Dermis blood vessel endothelial cell (primary cell): ENCODE measurements at places on chromosomes 4 and X.

- no peak for DNase-seq
Observed at GRCh38 chr4:53780736-53781400, 189.6 kb upstream of the LNX1 start.

DNA sequence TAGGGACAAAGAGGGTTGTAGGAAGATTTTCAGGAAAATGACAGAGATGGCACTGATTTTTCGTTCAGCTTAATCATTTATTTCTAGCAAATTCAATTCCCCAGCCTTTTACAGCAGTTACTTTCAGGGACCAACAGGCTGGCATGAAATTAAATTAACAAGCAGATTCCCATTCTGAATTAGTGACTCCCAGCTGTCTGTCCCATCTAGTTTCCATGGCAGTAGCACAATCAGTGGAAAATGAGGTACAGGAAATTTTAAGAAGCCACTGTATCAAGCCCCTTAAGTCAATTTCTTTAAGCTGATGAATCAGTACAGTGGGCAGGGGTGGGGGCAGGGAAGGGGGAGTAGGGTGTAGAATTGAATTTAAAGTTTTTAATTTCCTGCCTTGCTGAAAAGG, 121.1 kb upstream of the TEX13C start:
- DNase-seq: no peak

DNA sequence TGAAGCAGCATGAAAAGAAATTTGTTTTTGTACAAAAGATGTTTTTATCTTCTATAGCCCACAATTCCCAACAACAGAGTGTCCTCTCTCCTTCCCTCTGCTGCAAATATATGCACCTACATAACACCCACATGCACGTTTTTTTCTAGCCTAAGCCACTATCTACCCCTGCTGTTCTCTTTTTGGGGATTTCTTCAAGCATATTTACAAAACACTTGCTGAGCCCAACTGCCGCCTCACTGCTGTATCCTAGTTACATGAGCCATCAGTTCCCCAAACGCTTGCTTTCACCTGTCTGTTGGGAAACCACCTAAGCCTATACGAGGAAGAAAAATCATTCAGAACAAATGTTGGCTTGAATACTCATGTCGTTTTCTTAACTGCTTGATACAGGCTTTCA, 127.2 kb downstream of the CHRNA9 start:
- no peak for DNase-seq

DNA sequence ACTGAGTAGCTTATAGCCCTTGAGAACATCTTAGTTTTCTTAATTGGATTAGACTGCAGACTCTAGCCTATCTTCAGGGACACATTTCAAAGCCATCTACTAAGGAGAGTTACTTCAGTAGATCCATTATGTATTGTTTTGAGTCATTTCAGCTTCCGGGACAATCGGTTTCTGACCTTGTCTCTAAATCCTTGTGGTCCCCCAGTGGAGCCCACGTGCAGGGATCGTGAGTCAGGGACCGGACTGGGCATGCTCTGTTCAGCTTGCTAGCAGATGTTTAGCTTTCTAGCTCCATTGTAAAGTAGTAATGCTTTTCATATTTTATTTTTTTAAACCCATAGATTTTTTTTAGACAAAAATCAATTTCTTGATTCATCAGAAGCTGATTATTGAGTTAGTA, 211.9 kb upstream of the PRPS2 start:
- DNase-seq: no peak

GRCh38 chr4:1152290-1152689, 20.1 kb downstream of the SPON2 start:
- DNase-seq: no peak
